ENCODE measurements at places on chromosomes 6 and 20.

GRCh38 chr20:3857405-3857804 is 10.8 kb downstream of the MAVS start:
- DNase-seq = no peak

DNA sequence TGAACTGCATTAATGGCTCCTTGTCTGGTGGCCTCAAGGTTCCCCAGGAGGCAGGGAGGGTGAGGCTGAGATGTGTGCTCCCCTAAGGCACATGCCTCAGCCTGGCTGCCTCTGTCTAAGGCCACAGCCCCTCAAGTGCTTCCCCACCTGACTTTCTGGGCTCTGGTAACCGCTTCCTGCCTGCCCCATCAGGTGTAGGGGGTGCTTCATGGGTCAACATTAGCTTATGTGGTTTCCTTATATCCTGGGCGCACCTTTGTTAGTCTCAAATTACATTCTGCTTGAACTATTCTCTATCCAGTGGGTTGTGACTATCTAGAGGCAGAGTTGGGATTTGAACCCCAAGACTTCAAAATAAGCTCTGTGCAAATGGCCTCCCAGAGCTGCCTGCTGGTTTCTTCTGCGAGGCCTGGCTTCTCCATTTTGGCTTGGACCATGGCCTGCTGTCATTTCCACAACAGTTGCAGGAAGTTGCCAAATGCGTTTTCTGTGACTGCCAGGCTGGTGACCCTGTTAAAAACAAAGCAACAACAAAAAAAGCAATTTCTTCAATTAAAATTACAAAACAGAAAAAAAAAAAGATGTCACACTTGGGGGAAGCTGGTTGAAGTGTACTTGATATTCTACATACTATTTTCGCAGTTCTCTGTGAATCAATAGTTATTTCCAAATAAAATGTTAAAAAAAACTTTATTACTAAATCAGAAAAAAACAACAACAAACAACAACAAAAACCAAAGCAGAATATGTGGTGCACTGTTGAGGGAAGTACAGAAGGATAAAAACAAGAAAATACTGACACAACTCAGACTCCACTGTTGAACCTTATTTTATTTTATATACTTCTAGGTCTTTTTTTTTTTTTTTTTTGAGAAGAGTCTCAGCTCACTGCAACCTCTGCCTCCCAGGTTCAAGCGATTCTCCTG is 20.0 kb upstream of the ZNFX1 start:
- DNase-seq = peak; percentile 41

- DNase-seq = no peak
Observed at GRCh38 chr6:39386487-39386886, 64.0 kb upstream of the KCNK16 start.

GRCh38 chr20:24766826-24767622 is 182.0 kb upstream of the CST7 start:
- DNase-seq = no peak

DNA sequence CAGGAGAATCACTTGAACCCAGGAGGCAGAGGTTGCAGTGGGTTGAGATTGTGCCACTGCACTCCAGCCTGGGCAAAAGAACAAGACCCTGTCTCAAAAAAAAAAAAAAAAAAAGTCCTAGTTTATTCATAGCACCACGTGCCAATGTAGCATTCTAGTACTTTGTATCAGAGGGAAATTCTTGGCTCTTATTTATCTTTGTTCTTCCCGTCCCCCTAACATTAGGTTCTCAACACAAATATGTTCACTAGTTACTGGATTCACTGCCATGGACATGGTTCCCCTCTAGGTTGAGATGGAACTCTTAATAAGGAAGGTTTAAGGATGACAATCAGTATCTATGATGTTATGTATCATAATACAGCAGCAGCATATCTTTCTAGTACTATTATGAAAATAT is 178.5 kb downstream of the KIF6 start:
- DNase-seq = no peak
